Stimulated activated CD4-positive, alpha-beta T cell treated with anti-CD3 and anti-CD28 coated beads, Interleukin-1b, Interleukin-23, amount 100 ng/mL, for 24 hours (primary cell): ENCODE measurements at places on chromosomes 11 and 22.
A peak's percentile ranks its signal among the peaks of the same experiment; 100 is the strongest.

- DNase-seq: no peak
Measured at GRCh38 chr11:70799386-70799785, 401.1 kb downstream of the CTTN start.

GRCh38 chr22:41830174-41830573, 2.7 kb upstream of the SREBF2 start:
- DNase-seq: no peak

DNA sequence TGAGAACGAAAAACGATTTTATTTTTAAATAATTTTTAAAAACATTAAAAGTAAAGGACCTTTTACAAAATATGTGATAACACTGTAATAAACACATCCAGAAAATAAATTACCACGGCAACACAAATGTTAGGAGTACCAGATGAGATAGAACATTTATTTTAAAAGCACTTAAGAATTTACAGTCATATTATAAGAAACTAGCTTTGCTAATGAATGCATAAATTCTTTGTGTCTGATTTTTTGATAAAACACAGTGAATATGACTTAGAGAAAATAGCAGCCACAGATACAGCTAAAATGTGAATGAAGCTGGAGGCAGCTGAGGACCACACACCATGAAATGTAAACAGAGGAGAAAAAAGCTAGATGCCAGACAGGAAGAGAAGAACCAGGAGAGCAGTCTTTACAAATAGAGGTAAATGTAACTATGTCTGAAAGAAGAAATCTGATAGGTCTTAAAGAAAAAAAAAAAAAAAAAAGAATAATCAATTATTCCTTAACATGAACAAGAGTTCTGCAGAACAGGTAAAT, 14.6 kb downstream of the CCDC34 start:
- DNase-seq: no peak

GRCh38 chr11:134041791-134042696, 26.8 kb upstream of the JAM3 start:
- DNase-seq: no peak

GRCh38 chr22:41781507-41781906, 19.0 kb upstream of the CCDC134 start:
- DNase-seq: no peak

- DNase-seq: no peak
Measured at GRCh38 chr11:10771457-10771856, 20.4 kb downstream of the CTR9 start.

GRCh38 chr11:65572356-65573051, at the start of gene FAM89B:
FAM89B (plus strand) TSS chr11:65572538; CDS start chr11:65572670, 132 bp downstream.
- DNase-seq: peak; percentile 71

- DNase-seq: no peak
Measured at GRCh38 chr11:104564921-104565582, 333.2 kb downstream of the CASP12 start.

DNA sequence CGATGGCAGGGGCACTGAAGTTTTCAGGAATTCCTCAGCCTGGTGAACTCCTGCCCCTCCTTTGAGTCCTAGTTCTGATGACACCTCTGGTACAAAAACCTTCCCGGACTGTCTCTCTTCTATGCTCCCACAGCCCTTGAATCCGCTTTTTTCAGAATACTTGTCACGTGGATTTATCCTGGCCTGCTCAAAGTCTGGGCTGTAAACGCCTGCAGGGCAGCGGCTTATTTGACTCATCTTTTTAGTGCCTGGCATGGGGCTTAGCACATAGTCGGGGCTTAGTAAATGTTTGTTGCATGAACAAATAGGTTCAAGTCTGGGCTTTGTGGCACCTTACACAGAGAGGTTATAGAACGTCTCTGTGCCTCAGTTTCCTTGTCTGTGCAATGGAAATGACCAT, 13.4 kb upstream of the KCNJ11 start:
- DNase-seq: no peak

GRCh38 chr11:117583063-117583801, 213.8 kb downstream of the DSCAML1 start:
- no peak for DNase-seq

GRCh38 chr11:75602951-75603350, 40.9 kb downstream of the SERPINH1 start:
- DNase-seq: no peak

DNA sequence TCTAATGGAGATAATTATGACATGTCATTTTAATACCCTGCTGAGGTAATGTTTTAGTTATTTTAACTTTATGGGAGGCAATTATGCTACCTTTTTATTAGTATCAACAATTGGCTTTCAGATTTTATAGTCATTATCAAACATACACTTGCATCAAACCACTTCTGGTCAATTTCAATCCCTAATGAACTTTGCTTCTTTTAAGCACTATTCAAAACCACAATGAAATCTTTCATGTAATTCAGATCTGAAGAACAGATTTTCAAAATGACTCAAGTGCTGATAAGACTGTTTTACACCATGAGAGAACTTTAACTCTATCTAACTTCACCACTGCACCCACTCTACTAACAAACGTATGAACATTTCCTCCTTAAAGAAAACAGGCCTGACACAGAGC, 25.9 kb upstream of the CCDC34 start:
- no peak for DNase-seq

- no peak for DNase-seq
Measured at GRCh38 chr22:35756722-35757121, 39.0 kb downstream of the APOL5 start.

DNA sequence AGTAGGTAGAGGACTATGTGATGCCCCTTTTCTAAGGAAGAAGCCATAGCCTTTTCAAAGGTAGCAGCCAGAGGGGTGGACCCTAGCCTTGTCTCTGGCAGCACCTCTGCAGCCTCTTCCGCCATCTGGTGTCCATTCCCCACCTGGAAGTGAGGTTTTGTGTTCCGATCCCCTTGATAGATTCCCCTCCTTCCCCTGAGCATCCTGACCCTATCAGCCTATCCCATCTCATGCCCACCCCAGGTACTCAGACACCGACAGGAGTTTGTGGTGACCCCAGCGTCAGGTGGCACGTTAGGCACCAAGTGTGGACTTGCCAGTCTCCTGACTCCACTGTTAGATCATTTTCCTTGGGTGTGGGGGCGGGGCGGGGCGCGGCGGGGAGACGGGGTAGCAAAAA, 398 bp upstream of the FAM89B start:
- DNase-seq: no peak

GRCh38 chr11:44475114-44475686, 90.3 kb upstream of the CD82 start:
- DNase-seq: no peak

- DNase-seq: no peak
Measured at GRCh38 chr11:614623-615503, 887 bp downstream of the IRF7 start.

DNA sequence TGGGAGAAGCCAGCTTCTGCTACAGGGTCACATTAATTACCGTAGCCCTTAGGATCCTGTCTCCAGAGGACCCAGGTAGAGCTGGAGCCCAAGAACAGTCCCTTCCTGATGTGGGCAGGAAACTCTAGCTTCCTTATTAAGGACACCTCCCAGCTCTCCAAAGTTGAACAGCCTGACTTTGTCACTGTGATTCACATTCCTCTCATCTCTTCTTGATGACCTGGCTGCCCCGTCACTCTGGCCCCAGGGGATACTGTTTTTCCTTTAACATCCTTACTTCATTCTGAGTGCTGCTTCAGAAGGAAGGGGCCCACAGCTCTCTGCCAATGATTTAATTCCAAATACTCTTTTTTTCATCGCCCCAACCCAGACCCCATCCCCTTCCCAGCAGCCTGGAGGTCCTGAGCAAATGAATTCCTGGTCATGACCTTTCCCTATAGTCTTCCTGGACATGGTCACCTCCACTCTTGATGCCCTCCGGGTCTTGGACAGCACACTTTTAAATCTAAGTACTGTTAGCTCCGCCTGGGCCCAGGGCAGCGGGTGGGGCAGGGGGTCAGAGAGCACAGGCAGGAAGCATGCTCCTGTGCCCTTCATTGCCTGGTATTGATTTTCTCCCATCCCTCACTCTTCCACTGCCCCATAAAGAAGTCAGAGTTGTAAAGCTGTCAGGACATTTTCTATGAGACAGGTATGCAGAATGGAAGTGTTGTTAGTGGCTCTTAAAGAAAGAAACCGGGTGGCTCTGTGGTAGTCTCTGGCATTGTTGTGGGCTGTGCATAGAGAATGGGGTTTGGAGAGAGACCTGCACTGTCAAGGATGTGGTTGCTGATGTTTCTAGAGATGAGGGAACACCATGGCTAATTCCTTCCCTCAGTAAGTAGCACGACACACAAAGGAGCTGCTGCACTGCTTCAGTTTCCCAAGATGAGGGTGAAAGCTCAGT, 22.3 kb upstream of the SPON1 start:
- DNase-seq: no peak

DNA sequence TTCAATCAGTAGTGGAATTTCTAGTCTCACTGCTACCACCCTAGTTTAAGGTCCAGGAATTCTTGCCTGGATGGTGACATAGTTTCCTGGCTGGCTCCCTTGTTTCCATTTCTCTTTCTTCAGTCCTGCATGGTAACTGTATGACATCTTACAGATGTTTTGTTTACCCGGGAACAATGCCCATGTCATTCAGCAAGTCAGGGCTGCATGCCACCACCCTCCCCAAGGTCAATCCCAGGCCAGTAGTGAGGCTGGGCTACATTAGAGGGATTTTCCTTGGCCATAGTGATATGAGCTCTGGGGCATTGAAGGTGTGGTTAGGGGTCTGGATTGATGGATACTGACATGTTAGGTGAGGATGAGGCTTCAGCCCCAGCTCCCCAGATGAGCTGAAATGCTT, 114.9 kb upstream of the E2F8 start:
- DNase-seq: no peak

DNA sequence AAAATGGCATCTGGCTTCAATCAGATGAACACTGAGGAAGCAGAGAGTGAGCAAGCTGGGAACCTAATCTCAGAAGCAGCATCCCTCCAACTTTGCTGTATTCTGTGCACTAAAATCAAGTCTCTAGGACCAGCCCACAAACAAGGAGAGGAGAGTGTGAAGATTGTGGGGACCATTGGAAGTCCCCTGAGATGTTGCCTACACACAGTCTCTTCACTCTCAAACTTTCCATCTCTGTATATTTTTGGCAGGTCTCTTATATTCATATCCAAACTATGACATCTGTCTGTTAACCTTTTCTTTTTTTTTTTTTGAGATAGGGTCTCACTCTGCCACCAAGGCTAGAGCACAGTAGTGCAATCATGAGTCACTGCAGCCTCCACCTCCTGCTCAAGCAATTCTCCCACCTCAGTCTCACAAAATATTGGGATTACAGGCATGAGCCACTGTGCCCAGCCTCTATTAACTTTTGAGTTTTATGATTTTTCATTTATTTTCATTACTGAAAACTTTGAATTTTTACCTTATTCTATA, 1096.4 kb downstream of the TBC1D22A start:
- no peak for DNase-seq

DNA sequence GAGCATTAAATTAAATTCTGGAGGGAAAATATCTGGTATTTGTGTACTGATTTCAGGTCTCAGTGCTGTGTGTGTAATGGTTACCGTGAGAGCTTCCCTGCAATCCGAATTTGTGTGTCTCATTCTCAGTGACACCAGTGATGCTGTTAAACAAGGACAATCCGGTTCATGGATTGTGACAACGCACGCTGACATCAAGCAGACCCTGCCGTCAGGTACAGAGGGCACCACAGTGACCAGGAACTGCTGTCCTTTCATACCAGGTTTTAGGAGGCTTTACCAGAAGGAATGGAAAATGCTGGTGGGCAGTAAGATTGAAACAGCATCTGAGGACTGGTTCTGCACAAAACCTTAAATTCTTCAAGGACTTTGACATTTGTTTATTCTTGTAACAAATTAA, 30.5 kb upstream of the PLET1 start:
- no peak for DNase-seq

- DNase-seq: no peak
Measured at GRCh38 chr11:12845163-12845562, 164.0 kb upstream of the RASSF10 start.
